ENCODE measurements at places on chromosomes 1 and 21.

- DNase-seq = no peak
These were observed 37.2 kb downstream of the SETD4 start for GRCh38 chr21:36023092-36023480.

DNA sequence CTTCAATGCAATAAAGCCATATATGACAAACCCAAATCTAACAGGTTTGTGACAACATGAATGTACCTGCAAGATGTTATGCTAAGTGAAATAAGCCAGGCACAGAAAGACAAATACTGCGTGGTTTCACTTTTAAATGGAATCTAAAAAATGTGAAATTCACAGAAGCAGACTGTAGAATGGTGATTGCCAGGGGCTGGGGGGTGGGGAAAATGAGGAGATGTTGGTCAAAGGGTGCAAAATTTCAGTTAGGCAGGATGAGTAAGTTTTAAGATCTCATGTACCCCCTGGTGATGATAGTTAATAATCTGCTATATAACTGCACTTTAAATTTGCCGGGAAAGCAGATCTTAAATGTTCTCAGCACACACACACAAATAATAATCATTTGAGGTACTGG, 160.5 kb downstream of the PTBP2 start:
- no peak for DNase-seq

DNA sequence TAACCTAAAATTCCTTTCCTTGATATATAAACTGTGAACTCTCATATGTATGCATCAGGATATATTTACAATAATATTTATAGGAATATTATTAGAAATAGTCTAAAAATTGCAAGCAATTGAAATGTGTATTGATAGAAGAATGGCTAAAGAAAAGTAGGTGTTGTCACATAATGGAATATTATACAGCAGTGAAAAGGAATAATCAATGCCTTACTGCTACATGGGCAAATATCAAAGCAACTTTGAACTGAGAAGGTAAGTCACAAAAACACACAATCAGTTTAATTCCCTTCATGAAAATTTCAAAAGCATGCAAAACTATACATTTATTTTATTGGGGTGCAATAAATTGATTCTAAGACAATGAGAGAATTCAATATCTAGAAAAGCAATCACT, 35.7 kb upstream of the CDC14A start:
- DNase-seq = no peak

GRCh38 chr1:172971241-172971640, 79.5 kb downstream of the TNFSF18 start:
- DNase-seq = no peak

GRCh38 chr1:14538335-14538734, 60.1 kb upstream of the KAZN start:
- no peak for DNase-seq

DNA sequence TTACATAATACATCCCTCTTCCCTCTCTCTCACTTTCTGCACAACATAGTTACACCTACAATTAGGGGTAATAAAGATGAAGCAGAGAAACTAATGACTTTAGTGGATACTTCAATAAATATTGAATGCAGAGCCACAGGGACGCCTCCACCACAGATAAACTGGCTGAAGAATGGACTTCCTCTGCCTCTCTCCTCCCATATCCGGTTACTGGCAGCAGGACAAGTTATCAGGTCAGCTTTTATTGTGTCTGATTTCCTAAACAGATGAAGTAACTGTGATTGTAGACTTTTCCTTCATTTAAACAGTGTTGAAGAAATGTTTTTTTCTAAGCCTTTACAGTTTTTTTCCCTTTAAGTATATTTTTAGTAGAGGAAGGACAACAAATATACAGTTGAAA, 281.6 kb downstream of the TPR start:
- no peak for DNase-seq

- DNase-seq = no peak
These were observed 20.0 kb downstream of the PHLDA3 start for GRCh38 chr1:201448990-201449389.

DNA sequence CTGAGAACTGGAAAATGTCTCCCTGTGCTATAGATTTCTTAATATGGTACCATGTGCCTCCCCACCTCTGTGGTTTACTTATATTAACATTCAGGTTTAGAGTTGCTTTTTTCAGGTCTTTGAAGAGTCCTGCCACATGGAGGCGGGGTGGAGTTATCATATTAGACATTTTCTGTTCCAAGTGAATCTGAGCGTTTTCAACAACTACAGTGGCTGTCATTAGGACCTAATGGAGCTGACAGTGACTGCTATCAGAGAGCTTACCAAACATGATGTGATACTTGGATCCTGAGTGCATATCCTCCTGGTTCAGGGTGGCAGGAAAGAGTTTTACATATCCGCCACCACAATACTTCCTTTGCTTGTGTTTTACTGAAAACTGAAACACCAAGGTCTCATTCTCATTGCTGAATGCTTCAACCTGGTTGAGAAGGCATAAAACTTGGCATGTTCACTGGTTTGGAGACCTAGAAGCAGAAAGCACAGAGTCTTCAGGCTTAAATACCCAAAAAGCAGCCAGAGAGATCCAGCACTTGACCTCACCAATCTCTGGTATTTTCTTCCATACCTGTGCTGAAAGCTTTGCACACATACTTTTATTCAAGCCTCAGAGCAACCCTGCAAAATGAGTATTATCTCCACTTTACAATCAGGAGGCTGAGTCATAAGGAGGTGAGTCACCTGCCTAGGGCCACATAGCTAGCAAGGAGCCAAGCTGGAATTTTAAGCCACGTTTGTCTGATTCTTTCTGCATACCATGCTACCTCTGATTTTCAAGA, 47.4 kb upstream of the OSBPL9 start:
- DNase-seq = no peak

DNA sequence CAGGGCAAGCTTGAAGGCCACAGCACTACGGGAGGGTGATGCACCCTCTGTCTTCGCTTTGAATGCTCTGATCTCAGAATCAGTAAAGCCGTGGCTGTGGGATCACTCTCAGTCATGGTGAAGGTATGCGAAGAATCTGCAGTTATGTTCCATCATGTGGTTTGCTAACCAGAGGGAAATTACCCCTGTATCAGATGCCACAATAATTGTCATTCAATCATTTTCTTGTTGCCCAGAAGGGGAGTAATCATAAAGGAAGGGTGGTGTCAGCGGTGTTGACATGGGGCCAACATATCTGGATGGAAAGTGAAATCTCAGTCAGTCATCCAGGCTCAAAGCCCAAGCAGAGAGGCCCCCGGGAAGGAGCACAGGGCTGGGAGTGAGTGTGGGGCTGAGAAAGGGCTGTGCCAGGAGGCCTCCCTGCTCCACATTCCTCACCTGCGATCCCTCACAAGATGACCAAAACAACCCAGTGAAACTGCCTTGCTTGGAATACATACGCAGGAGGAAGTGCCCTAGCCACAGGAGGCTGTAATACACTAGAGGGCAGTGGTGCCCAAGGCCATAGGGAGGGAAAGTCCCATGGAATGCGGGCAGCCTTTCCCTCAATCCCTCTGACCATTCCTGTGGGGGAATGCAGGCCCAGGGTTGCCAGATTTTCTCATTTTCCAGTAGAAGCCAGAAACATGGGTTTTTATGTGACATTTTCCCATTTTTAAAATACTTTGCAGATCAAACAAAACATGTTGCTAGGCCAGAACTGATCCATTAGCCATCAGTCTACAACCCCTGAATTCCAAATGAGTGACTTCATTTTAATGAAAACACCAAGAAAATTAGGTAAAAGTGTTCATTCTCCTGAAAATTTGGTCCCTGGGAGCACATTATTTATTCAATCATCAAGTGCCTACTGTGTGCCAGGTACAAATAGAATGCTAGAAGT, 95.7 kb upstream of the VANGL1 start:
- DNase-seq = peak; percentile 5

GRCh38 chr1:24483441-24483840, 19.2 kb upstream of the RCAN3 start:
- DNase-seq = peak; percentile 41

GRCh38 chr1:94205639-94206038, 31.7 kb downstream of the ARHGAP29 start:
- no peak for DNase-seq

DNA sequence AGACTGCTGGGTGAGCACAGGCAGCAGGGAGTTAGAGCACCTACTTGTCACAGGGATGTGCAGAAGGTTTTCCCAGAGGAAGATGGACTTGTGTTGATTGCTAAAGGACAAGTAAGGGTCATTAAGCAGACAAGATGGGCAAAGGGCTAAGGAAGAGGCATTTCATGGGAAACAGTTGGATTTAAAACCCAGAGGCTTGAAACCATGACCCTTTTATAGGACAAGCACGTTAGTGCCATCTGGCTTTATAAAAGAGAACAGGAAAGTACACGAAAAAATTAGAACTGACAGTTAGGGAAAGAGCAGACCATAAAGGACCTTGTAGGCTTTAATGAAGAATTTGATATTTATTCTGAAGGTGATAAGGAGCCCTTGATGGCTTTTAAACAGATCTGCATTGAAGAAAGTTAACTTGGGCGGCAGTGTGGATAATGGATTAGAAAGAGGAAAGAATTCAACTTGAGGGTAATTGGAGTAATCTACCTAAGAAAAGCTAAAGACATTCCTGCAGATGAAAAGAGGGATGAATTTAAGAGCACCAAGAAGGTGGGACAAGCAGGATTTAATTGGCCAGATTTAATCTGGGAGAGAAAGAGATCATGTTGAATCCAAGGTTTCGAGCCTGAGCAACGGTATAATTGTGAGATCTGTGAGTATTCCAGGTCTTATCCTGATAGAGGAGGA, 68.6 kb downstream of the ZC3H11B start:
- no peak for DNase-seq

- no peak for DNase-seq
These were observed 28.1 kb upstream of the PLXNA2 start for GRCh38 chr1:208272311-208272710.

DNA sequence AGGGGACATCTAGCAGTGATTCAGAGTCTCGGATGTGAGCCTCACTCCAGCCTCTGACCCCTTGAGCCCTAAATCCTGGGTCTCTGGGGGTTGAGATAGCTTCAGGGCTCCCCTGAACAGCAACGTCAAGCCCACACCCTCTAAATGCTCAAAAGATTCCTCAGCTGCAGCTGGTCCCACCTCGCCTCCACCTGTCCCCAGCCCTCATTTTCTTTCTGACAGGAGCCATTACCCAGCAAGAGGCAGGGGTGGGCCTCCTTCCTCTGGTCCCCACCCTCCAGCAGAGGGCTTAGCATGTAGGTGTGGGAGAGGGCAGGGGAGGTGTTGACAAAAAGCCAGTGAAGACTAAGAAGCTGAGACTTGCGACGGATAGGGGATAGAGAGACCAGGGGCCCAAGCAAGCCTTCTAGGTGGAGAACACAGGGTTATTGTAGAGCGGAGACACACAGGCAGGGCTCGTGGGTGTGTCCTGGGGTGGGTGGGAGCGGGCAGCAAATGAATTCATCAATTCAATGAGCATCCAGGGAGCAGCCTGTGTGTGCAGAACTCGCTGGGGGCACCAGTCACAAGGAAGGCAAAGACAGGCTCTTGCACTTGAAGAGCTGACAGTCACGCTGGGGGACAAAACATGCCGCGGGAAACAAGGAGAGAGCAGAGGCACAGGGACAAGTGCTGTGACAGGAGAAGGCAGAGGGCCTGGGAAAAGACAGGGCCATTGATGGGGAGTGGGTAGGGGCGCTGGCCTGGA, 48.9 kb upstream of the GOLT1A start:
- DNase-seq = no peak

DNA sequence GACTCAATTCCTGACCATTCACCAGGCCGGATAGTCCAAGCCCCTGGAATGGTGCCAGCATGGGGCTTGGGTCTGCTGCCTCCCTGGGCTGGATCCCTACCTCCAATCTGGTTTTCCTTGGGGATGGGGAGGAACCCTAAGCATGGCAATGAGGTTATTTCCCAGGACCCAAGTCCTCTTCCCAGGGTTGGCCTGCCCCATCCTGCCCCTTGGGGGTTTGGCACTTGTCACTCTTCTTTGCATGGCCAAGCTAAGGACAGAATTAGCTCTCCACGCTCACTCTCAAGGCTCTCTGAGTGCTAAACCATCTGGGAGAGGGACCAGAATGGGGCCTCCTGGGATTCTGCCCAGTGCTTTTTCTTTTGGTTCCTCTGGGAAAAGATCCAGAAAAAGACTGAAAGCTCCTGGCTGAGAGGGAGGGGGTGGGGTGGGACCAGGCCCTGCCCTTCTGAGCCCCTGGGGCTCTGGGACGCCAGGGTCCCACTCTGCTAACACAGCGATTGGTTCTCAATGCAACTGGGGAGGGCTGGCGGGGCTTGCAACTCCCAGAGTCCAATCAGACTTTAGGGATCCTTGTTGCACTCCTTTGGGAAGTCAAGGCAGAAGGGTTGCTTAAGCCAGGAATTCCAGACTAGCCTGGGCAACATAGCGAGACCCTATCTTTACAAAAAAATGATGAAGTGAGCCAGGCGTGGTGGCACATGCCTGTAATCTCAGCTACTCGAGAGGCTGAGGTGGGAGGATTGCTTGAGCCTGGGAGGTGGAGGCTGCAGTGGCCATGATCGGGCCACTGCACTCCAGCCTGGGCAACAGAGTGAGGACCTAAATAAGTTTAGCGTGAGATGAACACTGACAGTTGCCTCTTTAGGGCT, 52.7 kb downstream of the DHRS3 start:
- no peak for DNase-seq

GRCh38 chr1:152745289-152745704, 12.5 kb upstream of the KPRP start:
- no peak for DNase-seq

GRCh38 chr1:30900931-30901560, 7.5 kb downstream of the SDC3 start:
- DNase-seq = no peak

GRCh38 chr1:181317261-181317930, 165.9 kb upstream of the CACNA1E start:
- no peak for DNase-seq

- no peak for DNase-seq
These were observed 15.6 kb downstream of the RHOU start for GRCh38 chr1:228750915-228751314.

DNA sequence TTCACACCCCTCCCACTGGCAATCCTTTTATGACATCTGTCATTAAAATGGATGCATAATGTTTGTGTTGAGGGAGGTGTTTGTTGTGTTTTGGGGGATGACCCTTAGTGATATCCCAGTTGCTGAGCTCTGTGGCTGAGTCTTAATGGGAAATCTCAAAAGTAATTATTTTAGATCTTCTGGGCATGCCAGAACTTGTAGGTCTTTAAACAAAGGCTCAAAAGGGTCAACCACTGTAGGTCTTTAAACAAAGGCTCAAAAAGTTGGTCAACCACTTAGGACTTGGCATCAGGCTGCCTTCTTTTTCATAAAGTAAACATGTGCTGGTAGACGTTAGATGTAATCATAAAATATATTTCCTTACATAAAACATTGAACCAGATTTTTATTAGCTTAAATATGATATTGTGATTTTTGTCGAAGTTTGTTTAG, 78.0 kb downstream of the CDC14A start:
- no peak for DNase-seq

DNA sequence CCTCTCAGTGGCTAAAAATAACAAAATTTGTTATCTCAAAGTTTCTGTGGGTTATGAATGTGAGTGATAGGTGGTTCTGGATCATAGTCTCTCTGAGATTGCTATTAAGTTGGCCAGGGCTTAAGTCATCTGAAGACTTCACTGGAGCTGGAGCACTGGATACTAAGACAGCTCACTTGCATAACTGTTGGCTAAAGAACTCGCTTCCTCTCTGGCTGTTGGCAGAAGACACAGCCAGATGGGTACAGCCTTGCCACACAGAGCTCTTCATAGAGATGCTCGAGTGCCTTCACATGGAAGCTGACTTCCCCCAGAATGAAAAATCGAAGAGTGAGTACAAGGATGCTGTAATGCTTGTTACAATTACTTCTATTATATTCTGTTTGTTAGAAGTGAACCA, 333.8 kb downstream of the ZP4 start:
- no peak for DNase-seq

Data from CD4-positive, alpha-beta T cell (primary cell).